ENCODE measurements at places on chromosomes 2 and 18. TPM values are rescaled to one million over a fixed set of nuclear protein-coding genes. Genes with fewer than 3 reads are reported as not detected.
A peak's percentile ranks its signal among the peaks of the same experiment; 100 is the strongest.

- DNase-seq: peak; percentile 27
Measured at GRCh38 chr18:23661735-23662308, 889 bp downstream of the ANKRD29 start.

- DNase-seq: no peak
Measured at GRCh38 chr2:172712251-172712650, 23.4 kb upstream of the RAPGEF4 start.

DNA sequence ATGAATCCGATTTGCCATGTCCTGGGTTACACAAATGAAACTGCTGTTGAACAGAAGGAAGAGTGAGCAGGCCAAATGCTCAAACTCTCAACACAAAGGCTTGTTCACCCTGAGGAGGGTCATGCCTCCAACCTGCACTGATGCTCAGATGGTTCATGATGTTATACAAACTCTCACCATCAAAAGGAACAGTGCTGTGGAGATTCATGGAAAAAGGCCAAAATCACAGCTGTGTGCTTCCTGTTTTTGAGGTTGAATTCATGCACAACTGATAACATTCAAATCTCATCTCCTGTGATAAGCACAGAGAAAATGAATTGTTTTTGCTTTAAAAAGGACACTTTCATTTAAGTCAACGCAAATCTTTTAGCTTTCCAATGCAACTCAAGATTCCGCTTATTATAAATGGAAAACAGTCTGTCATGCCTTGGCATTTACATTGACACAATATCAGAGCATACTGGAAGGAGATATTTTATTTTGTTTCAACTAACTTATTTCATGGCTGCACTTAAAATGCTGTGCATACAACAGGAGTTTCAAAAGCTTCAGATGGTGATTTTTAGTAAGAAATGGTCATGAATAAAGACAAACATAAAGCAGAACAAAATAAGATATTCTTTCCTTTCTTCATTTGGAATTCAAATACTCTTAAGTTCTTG is 22.2 kb upstream of the TTN start:
- DNase-seq: no peak

GRCh38 chr2:114156366-114157056 is 266.6 kb downstream of the ACTR3 start:
- no peak for DNase-seq

DNA sequence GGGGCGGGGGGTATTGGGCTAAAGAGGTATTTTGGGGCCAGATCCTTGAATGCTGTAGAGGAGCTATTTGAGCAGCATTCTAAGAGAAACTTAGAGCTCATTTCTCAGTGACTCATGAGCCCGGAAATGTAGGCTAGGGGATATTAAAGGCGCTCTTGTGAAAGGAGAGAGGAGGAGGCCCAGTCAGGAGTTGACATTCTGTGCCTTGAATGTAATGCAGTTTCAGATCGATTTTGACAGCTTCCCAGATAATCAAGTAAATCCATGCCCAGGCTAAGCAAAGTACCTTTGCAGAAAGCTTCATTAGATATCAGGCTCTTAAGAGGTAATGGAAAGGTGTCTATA is 1.5 kb downstream of the CAB39 start:
- DNase-seq: no peak

DNA sequence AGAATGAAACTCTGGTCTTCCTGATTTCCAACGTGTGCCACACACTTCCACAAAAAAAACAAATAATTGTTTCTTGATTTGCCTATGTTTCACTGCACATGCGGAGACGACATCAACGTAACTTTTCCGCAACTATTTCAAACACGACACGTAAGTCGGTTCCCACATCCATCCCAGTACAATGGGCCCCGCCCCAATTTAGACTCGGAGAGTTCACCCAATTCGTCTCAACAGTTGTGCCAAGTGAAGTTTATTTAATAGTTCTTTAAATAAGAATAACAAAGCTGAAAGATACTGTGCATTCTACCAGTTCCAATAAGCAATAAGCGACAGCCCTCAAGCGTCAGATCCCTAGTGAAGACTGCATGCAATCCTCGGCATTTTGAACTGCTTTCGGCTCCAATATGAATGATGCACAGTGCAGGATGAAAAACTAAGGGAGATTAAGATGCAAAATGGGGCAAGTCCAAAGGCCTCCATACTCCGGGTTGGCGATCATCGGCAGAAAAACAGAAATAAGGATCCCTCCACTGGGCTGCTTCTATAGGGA is 664 bp downstream of the CCT4 start:
- peak; percentile 48 for DNase-seq

GRCh38 chr18:6021306-6022073 is 126.2 kb upstream of the TMEM200C start:
- no peak for DNase-seq

DNA sequence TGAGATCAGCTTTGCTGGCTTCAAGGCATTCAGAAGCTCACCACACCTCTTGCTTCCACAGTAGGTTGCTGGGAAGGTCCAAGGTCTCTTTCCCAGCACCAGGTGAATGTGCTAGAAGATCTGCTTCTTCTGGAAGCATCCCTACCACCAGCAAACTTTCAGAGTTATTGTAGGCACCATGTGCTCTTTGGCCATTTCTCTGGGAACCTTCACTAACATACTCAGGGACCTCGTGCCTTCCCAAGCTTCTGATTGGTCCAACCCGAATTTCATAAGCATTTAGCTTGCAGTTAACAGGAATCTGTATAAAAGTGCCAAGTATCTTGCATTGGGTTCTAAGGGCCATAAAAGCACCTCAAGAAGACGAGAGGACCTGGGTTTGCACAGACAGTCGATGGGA is 86.5 kb upstream of the ARL4C start:
- no peak for DNase-seq

- DNase-seq: no peak
Measured at GRCh38 chr2:225366731-225367130, 32.8 kb upstream of the NYAP2 start.

- DNase-seq: peak; percentile 81
Measured at GRCh38 chr2:134679745-134680144, 39.1 kb downstream of the TMEM163 start.

DNA sequence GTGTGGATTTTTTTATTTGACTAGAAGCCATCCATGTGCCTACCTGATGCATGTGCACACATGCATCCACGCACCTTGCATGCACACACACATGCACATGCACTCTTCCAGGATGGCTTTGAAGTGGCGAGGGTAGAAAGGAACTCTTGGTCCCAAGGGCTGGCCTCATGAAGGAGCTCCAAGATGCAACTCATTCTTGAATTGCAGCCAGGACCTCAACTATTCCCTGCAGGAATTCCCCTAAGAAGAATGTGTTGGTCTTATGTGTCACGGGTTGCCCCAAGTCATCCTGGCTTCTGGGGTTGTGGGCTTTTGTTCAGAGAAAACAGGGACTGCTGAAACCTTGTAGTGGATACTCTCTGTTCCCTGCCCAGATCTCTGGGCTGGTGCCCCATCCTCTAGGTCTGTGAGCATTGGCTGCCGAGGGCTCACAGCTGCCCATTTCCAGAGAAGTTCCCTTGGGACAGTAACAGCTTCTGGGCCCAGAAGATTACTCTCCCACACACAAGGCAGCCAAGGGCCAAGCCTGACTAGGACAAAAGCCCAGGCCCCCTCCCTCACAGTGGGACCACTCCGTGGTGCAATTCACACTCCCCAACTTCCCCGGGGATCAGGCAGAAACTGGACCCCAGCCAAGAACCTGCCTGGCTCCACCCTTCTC is 137.6 kb downstream of the COPS8 start:
- no peak for DNase-seq

C2orf76 gene
- 14.1 TPM for total RNA-seq

SP5 gene
- not detected for total RNA-seq

MAIP1 gene
- 23.6 TPM for total RNA-seq

PIEZO2 gene
- total RNA-seq: not detected

POTEF gene
- total RNA-seq: not detected

MERTK gene
- total RNA-seq: 1.2 TPM

SPHKAP gene
- total RNA-seq: not detected

LTBP1 gene
- total RNA-seq: 1.7 TPM

Data from natural killer cell (primary cell).